Stimulated activated CD4-positive, alpha-beta T cell treated with anti-CD3 and anti-CD28 coated beads, Interleukin-12 subunit alpha, Interleukin-12 subunit beta, amount 100 ng/mL, for 48 hours (primary cell): ENCODE measurements at places on chromosomes 4 and X.

DNA sequence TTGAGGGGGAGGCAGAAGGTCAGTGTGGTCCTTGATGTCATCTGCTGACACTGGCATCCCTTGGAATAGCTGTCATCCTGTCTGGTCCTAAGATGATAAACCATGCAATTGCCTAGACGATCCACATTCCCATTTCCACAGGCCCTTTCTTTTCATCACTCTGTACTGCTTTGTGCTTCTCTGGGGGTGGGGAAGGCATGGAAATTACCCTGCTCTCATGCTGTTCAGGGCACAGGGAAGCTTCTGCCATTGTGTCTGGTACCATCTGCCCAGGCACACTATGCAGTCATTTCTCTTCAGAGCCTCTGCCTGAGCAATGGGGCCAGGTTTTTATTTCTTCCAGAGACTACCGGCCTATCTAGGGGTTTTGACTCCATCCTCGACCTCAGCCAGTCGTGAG lies 49.7 kb upstream of the ELOVL6 start:
- DNase-seq: no peak

- no peak for DNase-seq
Measured at GRCh38 chrX:10519761-10520160, 100.6 kb downstream of the MID1 start.

DNA sequence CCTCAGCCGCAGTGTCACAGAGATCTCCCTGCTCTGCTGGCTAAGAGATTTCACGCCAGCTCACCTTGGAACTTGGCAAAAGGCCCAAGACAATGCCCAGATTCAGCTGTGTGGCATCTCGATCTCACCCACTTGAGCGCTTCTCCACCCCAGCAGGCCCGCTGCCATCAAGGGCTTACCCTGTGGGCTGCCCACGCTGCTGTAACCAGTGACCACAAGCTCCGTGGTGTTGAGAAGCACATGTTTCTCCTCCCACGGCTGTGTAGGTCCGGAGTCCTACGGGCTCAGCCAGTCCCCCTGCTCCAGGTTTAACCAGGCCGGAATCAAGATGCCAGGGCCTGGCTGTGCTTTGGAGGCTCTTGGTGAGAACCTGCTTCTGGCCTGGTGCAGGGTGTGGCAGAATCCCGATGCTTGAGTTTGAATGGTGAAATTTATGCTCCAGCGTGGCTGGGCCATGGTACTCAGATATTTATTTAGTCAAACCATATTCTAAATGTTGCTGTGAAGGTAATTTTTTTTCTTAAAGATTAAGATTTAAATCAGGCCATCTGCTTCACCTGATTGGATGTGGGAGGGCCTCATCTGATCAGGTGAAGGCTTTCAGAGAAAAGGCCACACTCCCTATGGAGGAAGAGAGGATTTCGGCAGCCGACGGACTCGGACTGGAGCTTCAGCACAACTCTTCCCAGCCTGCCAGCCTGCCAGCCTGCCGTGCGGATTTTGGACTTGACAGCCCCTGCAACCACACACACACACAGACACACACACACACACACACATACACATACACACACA lies 24.8 kb upstream of the ADRA2C start:
- DNase-seq: no peak

GRCh38 chrX:115284877-115285276 lies 4.6 kb upstream of the LUZP4 start:
- DNase-seq: no peak

DNA sequence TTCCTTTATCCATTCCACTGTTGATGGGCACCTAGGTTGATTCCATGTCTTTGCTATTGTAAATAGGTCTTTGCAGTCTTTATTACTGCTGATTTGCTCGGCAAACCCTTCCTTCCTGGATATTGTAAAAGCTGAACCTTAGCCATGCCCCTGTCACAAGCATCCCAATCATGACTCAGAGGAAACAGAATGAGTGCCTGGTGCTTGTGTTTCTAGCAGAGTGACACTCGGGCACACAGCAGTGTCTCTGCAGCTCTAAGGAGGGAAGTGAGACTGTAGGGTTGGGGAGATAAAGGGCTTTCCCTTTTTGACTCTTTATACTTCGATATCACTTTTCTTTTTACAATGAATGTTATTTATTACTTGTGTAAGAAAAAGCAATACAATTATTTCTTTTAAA lies 83.3 kb downstream of the AKAP4 start:
- DNase-seq: no peak

- DNase-seq: no peak
Measured at GRCh38 chr4:165293061-165293460, 34.4 kb upstream of the MSMO1 start.
